Esophagus mucosa (tissue), 1 donor: ENCODE measurements at places on chromosomes 3 and 15. TPM values are rescaled to one million over a fixed set of nuclear protein-coding genes. Genes with fewer than 3 reads are reported as not detected.

HTR3E gene
- not detected for total RNA-seq

DUOX1 gene
- 114 TPM for total RNA-seq

SNTN gene
- not detected for total RNA-seq

GOLGA8R gene
- 1.8 TPM for total RNA-seq

ANKDD1A gene
- total RNA-seq, result 1.6 TPM

LRRIQ4 gene
- not detected for total RNA-seq

PRSS50 gene
- not detected for total RNA-seq

TMEM202 gene
- not detected for total RNA-seq

CHST13 gene
- total RNA-seq, result not detected

COL8A1 gene
- total RNA-seq, result 2.2 TPM

MUC20 gene
- total RNA-seq, result 34.9 TPM

BRK1 gene
- total RNA-seq, result 108 TPM

TGM4 gene
- total RNA-seq, result not detected

HYKK gene
- total RNA-seq, result 4.3 TPM

CCDC71 gene
- 15.7 TPM for total RNA-seq

GATM gene
- total RNA-seq, result 11.3 TPM

SMCO1 gene
- total RNA-seq, result not detected

GOLGA8J gene
- total RNA-seq, result 0.20 TPM

GUCA1C gene
- total RNA-seq, result not detected

FSIP1 gene
- total RNA-seq, result 0.28 TPM

ZKSCAN7 gene
- 0.76 TPM for total RNA-seq

HMG20A gene
- 12.6 TPM for total RNA-seq

GOLGA6L7 gene
- total RNA-seq, result not detected

SLC24A5 gene
- not detected for total RNA-seq

CTXND1 gene
- total RNA-seq, result 0.04 TPM

CCDC54 gene
- not detected for total RNA-seq

LCTL gene
- not detected for total RNA-seq

ADAMTS17 gene
- 4.0 TPM for total RNA-seq

SH2D7 gene
- not detected for total RNA-seq

TLR9 gene
- 0.04 TPM for total RNA-seq

GRK7 gene
- total RNA-seq, result not detected

CRYBG3 gene
- total RNA-seq, result 18.3 TPM

SERINC4 gene
- total RNA-seq, result 0.36 TPM

FXR1 gene
- 54.0 TPM for total RNA-seq

PIGZ gene
- total RNA-seq, result 3.7 TPM

PAK6 gene
- total RNA-seq, result 25.3 TPM

LRRC31 gene
- total RNA-seq, result not detected

TRANK1 gene
- 4.3 TPM for total RNA-seq
